ENCODE measurements at places on chromosomes 5 and 9.
A peak's percentile ranks its signal among the peaks of the same experiment; 100 is the strongest.

DNA sequence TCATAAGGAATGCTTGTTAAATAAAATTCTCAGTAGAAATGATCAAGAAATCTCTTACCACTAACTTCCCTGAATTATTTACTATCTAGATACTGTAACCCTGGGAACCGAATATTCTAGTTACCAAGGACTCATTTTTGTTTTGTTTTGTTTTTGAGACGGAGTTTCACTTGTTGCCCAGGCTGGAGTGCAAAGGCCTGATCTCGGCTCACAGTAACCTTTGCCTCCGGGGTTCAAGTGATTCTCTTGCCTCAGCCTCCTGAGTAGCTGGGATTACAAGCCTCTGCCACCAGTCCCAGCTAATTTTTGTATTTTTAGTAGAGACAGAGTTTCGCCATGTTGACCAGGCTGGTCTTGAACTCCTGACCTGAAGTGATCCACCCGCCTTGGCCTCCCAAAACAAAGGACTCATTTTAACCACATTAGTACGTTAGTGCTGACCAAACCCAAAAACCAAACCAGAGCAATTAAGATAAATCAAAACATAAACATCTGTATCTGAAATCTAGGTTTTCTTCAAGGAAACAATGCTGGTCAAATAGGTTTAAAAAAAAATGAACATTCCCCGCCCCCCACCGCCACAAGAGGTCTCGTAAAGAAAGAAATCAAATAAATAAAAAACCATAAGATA is 3.7 kb downstream of the TXN start:
- DNase-seq: no peak

DNA sequence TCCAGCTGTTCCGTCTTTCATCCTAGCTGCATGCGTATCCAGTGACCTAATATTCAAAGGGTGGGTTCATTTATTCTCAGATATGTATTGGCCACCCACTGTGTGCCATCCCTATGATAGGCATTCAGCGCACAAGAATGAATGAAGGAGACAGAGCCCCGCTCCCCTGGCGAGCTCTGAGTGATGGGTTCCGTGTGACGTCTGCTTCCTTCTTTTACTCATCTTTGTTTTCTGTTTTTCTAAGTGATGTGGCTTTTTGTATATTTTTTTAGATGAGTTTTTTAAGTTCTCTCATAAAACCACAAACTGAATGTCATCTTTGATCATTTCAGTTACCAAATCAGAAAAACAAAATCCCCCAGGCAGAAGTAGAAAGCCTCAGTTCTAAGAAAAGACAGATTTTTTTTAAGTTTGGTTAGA is 168.3 kb upstream of the OTULINL start:
- DNase-seq: peak; percentile 5

DNA sequence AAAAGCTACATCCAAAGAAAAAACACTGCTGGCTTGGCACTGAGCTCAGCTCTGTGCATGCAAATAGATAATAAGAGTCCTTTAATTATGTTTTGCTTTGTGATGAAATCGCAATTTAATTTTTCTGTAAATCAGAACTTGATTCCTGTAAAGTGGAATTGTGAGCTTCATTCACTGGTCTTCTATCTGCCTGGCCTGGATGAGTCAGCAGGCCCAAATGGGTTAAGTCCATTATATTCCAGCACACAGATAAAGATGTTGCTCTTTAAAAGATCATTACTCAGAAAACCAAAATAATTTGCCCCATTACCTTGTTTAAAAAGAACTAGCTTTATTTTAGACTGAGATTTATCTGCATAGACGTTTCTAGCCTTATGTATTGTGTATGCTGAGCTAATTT is 90.4 kb downstream of the CARTPT start:
- no peak for DNase-seq

- no peak for DNase-seq
These were observed 399.9 kb downstream of the ELAVL2 start for GRCh38 chr9:23426144-23426543.

GRCh38 chr9:133792721-133793470 is 54.7 kb upstream of the SARDH start:
- no peak for DNase-seq

- no peak for DNase-seq
These were observed 70.6 kb downstream of the C9orf50 start for GRCh38 chr9:129550199-129550839.
